Caco-2 (cell line): ENCODE measurements at places on chromosomes 7 and 10.

GRCh38 chr7:92058040-92058439 lies 76.2 kb downstream of the CYP51A1 start:
- DNase-seq = no peak

- no peak for DNase-seq
Measured at GRCh38 chr10:24989867-24990266, 26.1 kb downstream of the ENKUR start.

GRCh38 chr10:44258460-44259089 lies 126.3 kb downstream of the CXCL12 start:
- no peak for DNase-seq

DNA sequence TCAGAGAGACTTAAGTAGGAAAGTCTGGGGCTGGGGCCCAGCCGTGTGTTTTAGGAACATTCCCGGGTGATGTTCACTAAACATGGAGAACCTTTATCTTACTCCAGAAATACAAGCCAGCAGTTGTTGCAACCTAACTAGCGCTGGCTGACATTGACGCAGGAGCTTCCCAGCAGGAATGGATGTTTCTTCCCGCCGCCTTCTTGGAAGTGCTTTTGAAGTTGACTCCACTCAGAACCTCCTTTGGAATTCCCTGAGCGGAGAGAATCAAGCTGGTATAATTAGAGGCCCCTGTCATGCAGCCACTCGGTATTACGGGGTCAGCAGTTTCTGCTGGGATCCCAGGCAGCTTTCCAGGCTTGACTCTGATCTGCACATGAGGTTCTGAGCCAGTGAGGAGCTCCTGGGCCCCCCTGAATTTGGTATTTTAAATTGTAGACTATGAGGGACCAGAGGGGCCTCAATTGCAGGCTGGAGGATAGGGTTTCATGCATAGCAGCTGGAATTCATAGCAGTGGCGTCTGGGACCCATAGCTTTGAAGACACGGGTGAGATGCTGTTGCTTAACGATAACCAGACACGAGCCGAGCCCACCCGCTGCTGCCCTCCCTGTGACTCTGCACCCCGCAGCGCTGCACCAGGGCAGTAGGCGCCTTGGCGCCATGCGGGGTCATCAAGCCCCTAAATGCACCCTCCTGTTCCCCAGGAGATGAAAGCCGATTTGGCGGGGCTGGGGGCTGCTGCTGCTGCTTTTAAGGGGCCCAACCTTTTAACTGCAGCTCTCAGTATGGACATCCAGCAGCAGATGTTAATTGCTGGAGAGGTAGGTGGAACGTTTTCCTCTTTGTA lies 61.8 kb downstream of the EEPD1 start:
- DNase-seq = no peak

- DNase-seq = no peak
Measured at GRCh38 chr7:130296221-130296951, 3.4 kb downstream of the CPA4 start.

- no peak for DNase-seq
Measured at GRCh38 chr7:49669285-49669684, 104.2 kb upstream of the VWC2 start.

DNA sequence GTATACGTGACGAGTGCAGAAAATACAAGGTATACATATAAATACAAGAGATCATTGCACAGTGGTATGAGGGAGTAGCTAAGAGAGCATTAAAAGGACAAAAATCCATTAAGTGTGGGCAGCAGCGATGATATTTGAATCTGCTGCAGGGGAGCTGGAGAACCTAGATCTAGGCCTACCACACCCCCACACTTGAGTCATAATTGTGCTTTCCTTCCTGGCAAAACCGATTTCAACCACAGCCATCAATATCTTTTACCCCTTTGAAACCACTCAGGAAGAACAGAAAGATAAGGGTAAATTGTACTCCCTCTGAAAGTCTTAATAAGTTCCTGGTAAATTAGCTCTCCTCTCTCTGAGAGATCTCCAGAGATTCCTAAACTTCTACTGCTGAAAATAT lies 345.0 kb downstream of the SORCS1 start:
- no peak for DNase-seq

DNA sequence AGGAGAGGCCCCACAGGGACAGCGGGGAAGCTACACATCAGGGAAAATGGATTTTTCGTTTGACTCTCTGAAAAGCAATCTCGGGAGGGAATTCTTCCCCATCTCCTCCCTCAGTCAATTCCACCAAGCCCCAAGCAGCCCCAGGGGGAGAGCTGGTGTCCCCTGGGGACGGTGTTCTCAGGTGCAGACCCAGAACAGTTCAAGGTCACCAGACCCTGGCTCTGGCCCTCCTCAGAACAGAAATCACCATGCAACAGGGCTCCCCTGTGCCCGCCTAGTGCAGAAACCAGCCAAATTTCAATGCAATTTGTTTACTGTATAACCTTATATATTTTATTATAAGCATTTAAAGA lies 34.1 kb downstream of the GSDME start:
- DNase-seq = no peak

DNA sequence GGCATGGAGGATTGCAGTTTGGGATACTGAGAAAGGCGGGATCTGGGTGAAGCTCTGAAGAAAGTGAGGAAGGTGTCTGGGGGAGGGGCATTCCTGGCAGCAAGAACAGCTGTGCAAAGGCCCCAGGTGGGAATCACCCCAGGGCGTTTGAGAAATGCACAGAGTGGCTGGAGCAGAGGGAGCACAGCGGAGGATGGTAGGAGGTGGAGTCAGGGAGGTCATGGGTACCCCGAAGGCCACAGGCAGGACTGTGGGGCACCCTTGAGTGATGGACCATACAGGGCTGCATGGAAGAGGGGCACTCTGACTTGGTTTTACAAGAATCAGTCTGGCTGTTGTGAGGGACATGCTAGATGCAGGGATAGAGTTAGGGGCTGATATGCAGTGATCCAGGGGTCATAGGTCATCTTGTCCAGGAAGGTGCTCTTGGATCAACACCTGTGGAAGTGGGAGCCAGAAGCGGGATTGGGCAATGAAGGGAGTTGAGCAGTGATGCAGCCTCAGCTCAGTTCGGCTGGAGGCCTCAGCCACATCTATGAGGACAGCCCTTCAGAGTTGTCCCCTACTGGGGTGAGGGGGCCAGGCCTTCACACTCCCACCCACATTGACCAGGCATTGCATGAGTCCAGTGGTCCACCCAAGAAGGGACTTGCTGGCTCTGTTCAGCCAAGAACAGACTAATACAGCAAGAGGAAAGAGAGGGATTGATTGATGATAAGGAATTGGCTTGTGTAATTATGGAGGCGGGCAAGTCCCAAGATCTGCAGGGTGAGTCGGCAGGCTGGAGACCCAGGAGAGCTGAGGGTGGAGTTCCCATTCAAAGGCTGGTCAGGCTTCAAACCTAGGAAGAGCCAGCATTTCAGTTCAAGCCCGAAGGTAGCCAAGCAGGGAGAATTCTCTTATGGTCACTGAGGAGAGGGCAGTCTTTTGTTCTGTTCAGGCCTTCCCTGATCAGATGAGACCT lies 48.7 kb downstream of the TSPAN15 start:
- DNase-seq = peak; percentile 40

DNA sequence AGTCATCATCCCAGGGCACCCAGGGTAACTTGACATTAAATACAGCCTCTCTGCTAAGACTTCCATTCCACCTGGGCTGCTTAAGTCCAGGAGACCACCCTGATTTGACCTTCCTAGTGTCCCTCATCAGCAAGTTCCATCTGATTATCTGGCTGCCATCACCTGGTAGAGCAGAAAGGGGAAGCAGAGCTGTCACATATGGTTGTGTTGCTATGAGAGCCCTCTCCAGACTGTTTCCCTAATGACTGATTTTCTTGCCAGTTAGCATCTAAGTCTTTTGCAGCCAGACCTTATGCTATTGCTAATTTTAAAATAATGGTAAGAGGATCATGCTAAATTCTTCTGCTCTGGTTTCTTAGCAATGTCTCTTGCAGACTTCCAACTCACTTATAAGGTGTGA lies 38.7 kb downstream of the KCNH2 start:
- DNase-seq = no peak

DNA sequence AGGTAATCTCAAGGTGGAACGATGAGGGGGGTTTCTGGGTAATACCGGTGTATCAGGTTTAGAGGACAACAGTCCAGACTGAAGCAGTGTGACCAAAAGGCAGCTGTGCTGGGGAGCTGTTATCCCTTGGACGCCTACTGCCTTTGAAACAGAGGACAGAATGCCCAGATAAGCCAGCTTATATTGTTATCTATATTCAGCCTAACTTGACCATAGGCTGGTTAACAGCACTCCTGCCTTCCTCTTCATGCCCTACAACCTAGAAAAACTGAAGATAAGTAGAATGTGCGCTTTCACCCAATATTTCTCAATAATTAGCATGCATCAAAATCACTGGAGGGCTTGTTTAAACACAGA lies 44.9 kb downstream of the IL6 start:
- DNase-seq = no peak

DNA sequence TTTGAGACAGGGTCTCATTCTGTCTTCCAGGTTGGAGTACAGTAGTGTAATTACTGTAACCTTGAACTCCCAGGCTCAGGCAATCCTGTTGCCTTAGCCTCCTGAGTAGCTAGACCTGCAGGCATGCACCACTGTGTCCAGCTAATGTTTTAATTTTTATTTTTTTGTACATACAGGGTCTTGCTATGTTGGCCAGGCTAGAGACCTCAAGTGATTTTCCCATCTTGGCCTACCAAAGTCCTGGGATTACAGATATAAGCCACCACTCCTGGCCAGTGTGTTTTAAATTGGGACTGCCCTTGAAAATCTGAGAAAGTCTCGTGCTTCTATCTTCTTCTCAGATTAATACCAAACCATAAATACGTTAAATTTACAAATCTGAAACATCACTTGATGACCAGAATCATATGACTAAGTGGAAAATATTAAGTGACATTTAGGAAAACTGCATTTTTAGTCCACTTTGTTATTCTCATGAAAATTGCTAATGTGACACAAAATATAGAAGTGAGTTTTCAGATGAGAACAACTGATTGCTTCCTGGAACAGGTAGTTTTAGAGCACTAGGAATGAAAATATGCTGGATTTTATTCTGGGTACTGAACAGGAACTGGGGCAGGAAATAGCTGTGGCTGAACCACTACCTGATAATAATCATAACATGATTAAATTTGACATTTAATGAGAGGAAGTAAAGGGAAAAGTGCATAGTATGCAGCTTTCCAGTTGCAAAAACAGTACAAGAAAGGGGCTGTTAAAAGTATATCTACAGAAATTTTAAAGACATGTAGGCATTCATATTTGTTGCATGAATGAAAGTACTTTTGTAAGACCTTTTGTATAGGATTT lies 4.2 kb downstream of the PHTF2 start:
- DNase-seq = no peak

DNA sequence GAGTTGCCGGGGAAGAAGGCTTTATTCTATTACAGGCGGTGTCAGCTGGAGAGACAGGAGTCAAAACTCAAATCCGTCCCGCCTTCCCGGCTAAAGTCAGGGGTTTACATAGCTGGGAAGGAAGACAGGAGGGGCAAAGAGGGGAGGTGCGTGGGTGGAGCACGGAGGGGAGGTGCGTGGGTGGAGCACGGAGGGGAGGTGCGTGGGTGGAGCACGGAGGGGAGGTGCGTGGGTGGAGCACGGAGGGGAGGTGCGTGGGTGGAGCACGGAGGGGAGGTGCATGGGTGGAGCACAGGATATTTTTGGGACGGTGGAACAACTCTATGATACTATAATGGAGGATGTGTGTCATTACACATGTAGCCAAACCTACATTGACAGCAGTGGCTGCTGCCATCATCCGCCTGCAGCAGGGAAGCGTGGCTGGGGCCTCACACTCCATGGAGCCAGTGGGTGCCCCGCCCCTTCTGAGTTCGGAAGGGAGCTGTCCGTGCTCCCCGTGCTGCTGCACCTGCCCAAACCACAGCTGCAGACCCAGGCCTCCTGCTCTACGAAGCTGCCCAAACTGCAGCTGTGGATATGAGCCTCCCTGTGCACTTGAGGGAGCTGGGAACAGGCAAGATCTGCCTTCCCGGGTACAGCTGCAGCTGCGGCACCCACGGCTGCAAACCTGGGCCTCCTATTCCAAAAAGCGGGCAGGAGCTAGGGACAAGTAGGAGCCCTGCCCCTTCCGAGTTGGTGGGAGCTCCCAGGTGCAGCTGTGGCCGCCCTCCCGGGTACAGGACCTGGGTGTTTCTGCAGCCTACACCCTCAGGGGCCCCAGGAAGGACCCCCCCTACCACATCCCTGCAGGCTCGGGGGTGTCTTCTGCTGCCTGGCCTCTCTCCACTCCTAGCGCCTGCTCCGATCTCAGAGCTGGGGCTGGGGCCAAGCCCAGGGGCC lies 119.4 kb downstream of the DYNC2I1 start:
- no peak for DNase-seq

DNA sequence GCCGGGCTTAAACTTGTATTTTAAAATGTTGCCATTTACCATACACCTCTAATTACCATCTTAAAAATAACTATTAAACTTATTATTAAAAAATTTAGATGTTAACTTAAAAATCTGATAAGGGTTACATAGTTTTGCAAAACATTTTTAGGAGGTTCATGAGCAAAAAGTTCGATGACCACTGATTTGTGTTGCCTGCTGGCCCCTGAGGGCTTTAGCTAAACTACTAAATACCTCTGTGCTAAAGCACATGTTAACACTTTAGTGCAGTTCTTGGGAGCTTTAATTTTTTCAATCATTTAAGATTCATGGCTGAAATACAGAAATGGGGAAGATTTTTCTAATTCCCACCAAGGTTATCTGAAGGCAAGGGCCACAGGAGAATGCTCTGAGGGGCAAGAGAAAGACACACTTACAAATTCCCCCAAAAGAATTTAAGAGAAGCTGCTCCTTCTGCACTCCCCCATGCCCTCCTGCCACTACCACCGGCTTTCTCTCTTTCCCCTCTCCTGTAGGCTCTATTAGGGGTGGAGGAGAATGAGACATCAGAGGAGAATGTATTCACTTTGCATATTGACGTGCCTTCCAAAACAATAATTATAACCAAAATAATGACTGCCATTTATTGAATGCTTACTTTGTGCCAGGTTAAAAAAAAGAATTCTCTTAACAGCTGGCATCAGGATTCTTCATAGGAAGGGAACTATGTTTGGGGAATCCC lies 106.2 kb downstream of the RTKN2 start:
- no peak for DNase-seq

- peak; percentile 95 for DNase-seq
Measured at GRCh38 chr10:124388823-124389612, 29.7 kb downstream of the OAT start.

DNA sequence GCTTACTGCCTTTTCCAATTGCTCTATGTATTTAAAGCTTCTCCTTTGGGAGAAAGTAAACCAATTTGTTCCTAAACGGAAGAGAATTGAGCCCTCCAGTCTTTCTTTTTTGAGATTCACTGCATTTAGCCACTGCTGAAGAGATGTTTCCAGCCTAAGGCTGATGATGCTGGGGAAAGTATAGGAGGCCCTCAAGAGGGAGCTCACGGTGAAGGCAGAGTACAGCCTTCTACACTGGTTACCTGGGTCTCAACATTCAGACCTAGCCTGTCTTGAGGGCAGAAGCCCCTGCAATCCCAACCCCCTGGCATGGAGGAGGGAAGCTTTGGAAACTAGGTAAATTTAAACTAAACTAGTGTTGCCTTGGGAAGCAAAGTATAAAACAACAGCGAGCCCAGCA lies 316.7 kb upstream of the TPK1 start:
- DNase-seq = no peak
